ENCODE measurements at places on chromosomes 13 and 19.

GRCh38 chr19:55099557-55100506 lies 17.6 kb downstream of the PPP1R12C start:
- no peak for DNase-seq

GRCh38 chr13:87130423-87130822 lies 540.7 kb upstream of the SLITRK5 start:
- DNase-seq: no peak

GRCh38 chr13:84430446-84430845 lies 548.2 kb upstream of the SLITRK1 start:
- DNase-seq: peak; percentile 2

DNA sequence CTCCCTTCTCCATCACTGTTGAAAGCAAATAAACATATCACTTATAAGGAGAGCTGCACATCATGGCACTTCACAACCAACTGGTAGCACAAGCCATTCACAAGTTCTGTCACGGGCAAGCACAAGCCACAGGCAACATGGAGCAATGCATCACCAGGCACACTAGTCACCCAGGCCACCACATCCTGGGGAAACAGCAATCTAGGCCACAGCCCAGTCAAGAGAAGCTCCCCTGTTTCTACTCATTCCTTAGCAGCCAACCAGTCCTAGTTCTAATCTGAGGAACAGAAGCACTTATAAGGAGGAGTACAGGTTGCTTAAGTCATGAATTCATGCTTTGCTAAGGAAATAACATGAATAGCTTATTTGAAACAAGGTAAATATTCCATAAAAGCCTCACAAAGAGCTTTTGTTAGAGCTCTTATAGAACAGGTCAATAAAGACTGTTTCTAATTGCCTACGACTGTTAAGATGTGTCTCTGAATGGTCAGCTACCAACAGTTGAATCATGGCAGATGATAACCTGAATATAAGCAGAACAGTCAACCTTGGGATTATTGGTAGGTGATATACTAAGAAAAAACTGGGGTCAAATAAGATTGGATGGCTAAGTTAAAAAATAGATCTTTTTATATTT lies 169.0 kb downstream of the TBC1D4 start:
- DNase-seq: no peak

GRCh38 chr19:17821190-17821589 lies at the start of gene INSL3:
INSL3 (minus strand) TSS chr19:17821519; CDS start chr19:17821506, 13 bp downstream.
- DNase-seq: no peak

GRCh38 chr13:60162096-60162495 lies 1.6 kb downstream of the DIAPH3 start:
- no peak for DNase-seq

DNA sequence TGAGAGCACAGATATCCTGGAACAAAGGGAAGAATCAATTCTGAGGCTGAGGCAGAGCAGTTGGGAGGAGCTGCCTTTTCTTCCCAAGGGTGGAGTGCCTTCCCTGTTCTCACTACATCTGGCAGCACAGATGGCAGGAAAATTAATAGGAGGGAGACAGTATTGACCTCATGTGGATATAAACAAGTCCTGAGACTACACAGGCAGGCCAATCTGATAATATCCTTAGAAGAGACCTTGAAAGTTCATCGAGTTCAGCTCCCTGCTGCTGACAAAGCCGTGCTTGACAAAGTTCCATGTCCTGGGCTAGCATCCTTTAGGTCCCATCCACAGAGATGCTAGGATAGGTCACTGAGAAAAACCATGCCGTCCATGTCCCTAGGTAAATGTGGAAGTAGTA lies 1451.5 kb downstream of the EFNB2 start:
- peak; percentile 99 for DNase-seq

GRCh38 chr19:12880551-12881171 lies 588 bp downstream of the DNASE2 start:
- no peak for DNase-seq

GRCh38 chr13:111281751-111282311 lies 38.6 kb upstream of the TEX29 start:
- DNase-seq: no peak

DNA sequence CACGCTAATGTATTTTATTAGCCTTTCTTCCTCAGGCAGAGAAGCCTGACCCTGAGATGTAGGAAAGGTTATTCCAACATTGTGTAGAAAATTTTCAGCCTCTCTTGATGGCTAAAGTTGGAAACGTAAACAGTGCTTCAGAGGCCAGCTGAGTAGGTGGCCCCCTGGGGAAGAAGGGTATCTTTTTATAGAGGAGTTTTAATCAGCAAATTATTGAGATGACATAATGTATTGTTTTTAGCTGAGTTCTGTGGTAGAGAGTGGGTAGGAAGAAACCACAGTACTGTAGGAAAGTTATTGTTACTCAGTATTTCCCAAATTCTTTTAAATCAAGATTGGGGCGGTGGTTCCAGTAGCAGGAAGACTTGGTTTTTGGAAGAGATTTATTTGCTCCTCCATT lies 268.8 kb downstream of the DLEU7 start:
- DNase-seq: no peak
